Stimulated activated CD4-positive, alpha-beta T cell treated with anti-CD3 and anti-CD28 coated beads, TNF-alpha, amount 100 ng/mL, for 24 hours (primary cell): ENCODE measurements at places on chromosomes 7 and 10.
A peak's percentile ranks its signal among the peaks of the same experiment; 100 is the strongest.

- no peak for DNase-seq
These were observed 32.3 kb upstream of the FAM204A start for GRCh38 chr10:118374404-118374803.

DNA sequence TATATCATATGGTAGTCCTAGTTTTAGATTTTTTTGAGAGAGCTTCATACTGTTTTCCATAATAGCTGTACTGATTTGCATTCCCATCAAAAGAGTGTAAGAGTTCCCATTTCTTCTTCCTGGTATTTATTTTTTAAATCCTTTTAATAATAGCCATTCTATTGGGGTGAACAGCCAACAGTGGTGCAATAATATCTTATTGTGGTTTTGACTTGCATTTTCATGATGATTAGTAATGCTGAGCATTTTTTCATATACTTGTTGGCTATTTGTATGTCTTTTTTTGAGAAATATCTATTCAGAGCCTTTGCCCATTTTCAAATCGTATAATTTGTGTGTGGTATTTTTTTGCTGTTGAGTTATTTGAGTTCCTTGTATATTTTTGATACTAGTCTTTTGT is 167.4 kb downstream of the FZD1 start:
- no peak for DNase-seq

- DNase-seq = peak; percentile 17
These were observed at the start of gene FKBP9 for GRCh38 chr7:32957326-32958045. Gene FKBP9, plus strand, starts transcription at chr7:32957440. Its CDS starts 134 bp downstream, at chr7:32957574.

DNA sequence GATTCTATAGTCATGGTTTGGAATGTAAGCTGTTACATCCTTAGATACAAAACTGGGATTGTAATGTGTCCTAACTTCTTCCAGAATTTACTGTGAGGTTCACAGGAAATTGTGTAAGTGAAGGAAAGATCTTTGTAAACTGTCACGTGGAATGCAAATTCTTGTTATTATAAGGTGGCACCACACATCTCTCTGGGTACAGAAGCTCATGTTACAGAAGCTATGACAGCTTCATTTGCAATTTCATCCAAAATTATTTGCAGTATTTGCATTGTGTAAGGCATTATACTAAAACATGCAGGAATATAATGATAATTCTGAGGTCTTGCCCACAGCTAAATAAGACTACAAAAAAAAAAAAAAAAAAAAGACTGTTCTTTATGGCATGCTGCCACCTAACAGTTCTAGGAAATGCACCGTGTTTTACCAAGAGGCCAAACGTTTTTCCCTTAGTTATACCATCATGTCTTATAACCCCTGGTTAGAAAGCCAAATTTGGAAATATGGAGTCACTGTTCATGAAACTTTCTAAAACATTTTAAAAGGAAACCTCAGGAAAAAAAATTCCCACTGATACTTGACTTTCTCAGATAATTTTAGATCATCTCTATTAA is 17.6 kb downstream of the MINDY3 start:
- DNase-seq = no peak

GRCh38 chr10:71974489-71975021 is 10.4 kb downstream of the CHST3 start:
- DNase-seq = peak; percentile 52

DNA sequence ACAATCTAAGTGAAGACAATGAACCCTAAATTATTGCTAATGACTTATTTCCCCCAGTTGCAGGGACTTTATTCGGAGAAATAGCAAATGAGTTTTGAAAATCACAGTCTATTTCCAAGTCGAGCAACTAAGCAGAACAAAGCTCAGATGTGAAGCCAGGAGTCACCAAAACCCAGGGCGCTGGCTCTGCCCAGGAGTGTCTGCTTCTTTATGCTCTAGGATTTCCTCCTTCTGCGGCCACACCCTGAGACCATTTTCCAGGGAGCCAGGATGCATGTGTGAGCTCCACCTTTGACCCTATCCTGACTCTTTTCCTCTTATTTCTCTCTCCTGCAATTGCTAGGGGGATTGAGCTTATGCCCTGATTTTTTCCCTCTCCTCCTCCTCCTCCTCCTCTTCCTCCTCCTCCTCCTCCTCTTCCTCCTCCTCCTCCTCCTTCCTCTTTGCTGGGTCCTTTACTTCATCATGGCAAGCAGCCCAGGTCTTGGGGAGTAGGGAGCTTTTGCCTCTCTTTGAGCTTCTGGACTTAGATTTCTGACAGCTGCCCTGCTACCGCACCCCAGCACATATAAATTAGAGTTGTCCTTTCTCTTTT is 234.4 kb downstream of the ARL4A start:
- DNase-seq = no peak

- DNase-seq = no peak
These were observed 68.0 kb upstream of the ELMO1 start for GRCh38 chr7:37516664-37517063.

DNA sequence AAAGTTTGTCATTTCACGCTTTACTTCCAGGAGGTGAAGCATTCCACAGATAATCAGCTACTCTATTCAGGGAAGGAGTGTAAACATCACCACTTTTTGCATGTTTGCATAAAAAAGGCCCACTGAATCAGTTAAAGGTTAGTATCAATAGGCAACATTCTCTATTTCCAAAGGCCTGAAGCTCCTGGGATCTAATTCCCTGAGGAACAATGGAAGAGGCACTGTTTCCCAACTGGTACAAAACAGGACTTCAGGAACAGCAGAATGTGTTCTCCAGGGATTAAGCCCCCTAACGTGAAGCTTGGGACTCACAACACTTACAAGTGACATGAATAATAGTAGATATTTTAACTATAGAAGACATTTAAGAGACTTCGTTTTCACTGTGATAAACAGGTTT is 6.1 kb downstream of the LRRN3 start:
- no peak for DNase-seq

GRCh38 chr7:131219312-131220041 is 108.2 kb upstream of the MKLN1 start:
- DNase-seq = no peak

DNA sequence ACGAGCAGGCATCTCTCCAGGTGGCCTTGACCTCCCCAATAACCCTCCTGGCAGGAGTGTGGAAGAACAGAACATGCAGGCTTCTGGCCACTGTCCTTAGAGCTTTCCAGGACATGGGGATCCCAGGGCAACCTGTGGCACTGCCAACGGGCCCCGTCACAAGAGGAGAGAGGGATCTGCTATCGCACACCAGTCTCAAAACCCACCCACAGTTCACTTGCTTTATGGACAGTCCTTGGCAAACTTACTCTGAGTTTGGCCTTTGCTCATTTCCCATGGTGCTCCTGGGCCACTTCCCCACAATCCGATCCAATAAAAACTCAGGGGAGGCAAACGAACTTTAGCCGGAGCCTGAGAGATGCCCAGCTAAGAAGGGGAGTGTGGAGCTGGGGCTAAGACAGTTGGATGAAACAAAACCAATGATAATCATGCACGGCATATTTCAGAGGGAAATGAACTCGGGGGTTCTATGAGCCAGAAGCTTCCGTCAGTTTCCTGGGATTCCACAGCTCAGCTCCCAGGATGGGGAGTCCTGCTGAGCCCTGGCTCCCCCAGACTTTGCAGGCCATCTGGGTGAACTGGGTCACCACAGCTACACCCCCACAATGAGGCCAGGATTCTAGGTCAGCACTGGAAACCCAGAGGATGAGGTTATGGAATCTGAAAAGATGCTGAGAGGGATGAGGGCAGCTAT is 158.4 kb downstream of the NEURL1 start:
- no peak for DNase-seq

DNA sequence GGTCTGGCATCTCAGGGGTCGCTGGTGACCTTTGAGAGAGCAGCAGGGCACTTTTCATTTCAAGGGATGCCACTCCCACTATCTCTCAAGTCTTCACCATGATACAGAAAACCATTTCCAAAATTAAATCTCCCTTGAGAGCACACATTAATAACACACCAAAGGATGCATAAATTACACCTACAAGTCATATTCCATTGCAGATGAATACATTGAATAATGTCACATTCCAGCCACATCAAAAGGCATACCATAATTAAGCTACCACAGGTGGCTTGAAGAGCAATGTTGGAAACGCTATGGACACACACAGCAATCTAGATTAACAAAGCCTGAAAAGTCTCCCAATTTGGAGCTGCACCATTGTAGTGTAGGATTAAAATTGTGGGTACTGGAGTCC is 353.3 kb upstream of the ZMIZ1 start:
- no peak for DNase-seq

DNA sequence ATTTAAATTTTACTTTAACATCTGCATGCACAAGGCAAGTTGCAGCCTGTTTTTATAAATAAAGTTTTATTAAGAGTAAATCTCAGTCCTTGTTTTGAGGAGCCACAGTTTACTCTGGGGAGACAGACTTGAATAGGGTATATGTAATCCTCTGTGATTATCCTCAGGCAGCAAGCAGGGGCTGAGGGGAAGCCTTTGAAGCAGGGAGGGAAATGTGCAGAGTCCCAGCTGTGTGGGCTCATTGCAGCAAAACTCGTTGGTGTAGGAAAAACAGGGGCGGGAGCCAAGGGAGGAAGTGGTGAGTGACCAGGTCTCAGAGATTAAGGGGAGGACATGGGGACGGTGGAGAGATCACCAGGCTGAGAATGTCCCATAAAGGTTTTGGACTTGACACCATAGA is 34.3 kb upstream of the SMC3 start:
- DNase-seq = no peak

DNA sequence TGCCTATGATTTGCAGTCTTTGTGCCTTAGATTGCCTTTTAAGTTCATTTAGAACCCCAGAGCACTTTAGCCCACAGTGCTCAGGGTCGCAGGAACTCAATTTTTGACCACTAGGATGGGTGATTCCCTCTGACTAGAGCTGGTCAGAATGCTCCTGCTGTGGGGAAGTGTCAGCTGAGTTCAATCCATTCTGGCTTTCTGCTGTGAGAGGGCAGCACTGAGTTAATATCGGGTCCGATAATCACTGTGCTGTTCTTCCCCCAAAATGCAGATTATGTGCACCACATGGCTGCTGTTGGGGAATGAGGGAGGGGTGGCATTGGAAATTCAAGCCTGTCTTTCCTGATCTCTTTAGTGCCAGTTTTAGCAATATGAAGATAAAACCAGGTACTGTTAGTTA is 886.4 kb downstream of the DNAJB9 start:
- DNase-seq = no peak

- no peak for DNase-seq
These were observed 159.6 kb downstream of the PARD3 start for GRCh38 chr10:34655286-34656170.

GRCh38 chr7:137882261-137882668 is 35.5 kb upstream of the DGKI start:
- DNase-seq = no peak

- DNase-seq = no peak
These were observed 161.7 kb upstream of the CSTF2T start for GRCh38 chr10:51861051-51861450.

DNA sequence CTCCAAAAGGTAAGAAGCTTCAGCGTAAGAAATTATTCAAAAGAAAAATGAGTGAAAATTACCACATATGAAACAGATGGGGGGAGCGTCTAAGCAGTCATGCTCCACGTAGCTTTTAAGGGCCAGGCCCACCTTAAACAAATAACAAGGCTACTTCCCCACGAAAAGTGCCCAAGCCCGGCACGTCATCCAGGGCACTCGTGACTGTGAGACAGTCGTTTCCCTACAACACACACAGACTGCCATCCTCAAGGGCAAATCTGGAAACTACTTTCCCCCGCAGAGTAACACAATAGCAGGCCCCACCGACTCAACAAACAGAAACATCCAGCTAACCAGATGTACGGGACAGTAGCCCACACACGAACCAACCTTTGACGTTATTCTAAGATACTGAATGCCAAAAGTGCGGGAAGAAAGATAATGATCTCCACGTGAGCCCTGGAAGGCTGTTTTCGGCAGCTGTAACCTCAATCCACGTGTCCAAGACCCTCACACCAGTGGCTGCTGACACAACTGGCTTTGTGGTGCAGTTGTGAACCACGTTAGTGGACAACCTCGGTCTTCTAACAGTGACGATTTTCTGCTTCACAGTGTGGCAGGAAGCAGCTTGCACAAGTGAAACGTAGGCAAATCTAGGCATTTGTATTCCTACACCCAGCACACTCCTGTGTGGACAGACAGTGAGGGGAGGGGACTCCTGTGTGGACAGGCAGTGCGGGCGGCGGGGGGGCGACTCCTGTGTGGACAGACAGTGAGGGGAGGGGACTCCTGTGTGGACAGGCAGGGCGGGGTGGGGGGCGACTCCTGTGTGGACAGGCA is 251.7 kb downstream of the ZMYND11 start:
- no peak for DNase-seq

- no peak for DNase-seq
These were observed 1.7 kb upstream of the EMX2 start for GRCh38 chr10:117540640-117541404.

- no peak for DNase-seq
These were observed 2.4 kb downstream of the IPMK start for GRCh38 chr10:58265249-58265648.

GRCh38 chr10:71845410-71846405 is 5.3 kb downstream of the PSAP start:
- no peak for DNase-seq

- DNase-seq = no peak
These were observed 34.5 kb upstream of the EGR2 start for GRCh38 chr10:62850646-62851045.

DNA sequence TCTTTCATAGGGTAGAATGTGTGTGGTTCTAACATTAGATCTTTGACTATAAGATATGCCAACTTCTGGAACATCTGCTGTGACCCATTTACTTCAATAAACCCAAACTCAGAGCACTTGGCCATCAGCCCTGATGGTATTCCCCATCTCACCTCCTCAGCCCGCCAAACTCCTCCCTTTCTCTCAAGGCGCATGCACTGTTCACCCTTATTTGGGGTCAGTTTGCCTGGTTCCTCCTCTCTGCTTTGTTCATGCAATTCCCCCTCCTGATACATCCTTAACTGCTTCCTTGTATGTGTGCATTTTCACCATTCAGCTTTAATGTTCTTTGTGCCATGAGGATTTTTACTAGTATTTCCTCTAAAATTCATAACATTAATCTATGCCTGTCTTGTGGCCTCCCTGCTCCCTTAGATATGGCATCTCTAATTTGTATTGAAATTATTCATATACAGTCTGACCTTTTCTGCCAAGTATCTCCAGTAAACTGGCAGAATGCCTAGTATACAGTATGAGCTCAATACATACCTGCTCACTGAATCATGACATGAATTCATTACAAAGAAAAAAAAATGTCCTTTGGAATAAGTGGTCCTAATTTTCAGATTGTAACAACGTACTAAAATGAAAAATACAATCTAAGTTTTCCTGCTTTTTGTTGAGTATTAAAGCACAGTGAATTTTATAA is 336.8 kb upstream of the IGFBP3 start:
- no peak for DNase-seq

GRCh38 chr10:17330501-17330900 is 102.5 kb downstream of the VIM start:
- DNase-seq = no peak
